Endothelial cell (in vitro differentiated cells): ENCODE measurements at places on chromosomes 2 and 18.

- no peak for DNase-seq
These were observed 71.3 kb downstream of the SLC25A12 start for GRCh38 chr2:171822525-171823322.

GRCh38 chr2:187011206-187011832 is 162.3 kb upstream of the ZSWIM2 start:
- DNase-seq = no peak

- DNase-seq = no peak
These were observed 73.0 kb downstream of the MYO1B start for GRCh38 chr2:191318037-191318728.

DNA sequence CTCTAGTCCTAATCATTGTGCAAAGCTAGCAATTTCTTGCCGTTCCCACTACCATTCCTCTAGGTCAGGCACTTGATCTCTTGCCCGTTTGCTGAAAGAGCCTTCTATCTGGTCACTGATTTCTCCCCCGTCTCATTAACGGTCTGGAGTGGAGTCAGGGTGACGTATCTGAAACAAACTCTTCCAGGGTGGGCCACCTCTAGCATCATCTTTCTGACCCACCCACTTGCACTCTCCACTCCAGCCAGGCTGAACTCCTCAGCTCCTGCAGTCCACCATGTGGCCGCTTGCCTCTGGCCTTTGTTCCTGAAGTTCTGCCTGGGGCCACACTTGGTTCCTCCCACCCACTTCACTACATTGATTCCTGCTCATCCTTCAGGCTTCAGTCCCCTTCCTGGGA is 13.3 kb downstream of the BCL2 start:
- no peak for DNase-seq

DNA sequence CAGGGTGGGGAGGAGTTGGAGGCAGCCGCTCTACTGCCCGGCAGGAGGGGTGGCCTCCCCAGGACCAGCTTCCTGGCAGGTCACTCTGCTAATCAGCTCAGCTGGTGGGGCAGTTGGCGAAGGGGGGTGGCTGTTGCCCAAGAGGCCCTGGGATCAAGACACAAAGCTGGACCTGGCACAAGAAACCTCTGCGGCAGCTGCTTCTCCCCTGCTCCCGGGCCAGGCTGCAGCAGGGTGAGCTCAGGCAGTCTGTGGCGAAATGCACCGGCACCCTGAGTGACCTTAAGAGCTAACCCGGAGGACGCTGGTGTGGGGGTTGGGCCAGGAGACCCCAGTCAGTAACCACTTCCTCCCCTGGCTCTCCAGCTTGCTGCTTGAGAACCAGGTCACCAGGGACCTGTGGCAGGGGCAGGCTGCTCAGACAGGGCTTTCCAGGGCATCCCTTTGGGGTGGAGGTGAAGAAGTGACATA is 31.1 kb downstream of the TOGARAM2 start:
- no peak for DNase-seq
